ENCODE measurements at places on chromosomes 4 and X. TPM values are rescaled to one million over a fixed set of nuclear protein-coding genes. Genes with fewer than 3 reads are reported as not detected.

The TMPRSS11F gene
- total RNA-seq, result not detected

The COMMD8 gene
- 11.7 TPM for total RNA-seq

The SOWAHD gene
- total RNA-seq, result 0.92 TPM

The CSAG2 gene
- not detected for total RNA-seq

DNA sequence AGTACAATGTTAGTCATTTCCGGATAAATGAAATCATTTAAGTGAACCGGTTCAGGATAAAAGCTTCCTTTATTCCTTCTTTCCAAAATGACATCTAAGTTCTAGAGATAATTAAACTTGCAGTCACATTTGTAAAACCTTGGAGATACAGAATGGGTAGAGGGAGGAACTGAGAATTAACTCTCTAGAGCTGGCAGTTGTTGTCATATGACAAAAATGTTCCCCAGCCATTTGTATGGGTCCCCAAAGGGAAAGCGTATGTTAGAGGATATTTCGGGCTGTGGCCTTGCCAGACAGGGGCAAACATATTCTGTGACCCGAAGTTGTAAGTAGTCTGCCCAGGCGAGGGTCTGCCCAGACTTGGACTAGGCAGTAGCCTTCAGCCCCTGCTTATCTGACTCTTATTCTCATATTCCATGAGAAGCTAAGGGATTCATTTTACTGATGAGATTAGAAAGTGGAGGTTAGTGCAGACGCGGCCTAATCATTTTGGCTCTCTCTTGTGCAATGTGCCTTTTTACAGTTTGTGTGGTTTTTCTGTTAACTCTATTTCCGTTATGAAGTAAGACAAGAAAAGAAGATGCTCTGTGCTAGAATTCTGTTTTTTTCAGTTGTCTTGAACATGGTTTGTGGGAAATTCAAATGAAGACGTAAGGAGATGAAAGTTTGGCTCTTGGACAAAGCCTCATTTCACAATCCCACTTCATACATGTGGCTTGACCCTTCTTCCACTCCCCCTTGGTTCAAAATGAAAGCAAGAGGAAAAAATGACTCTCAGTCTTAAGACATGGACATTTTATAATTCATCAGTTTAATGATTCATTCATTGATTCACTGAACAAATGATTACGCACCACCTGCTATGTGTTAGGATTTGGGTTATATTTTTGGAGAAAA lies 2394.2 kb upstream of the AGA start:
- DNase-seq, result no peak

DNA sequence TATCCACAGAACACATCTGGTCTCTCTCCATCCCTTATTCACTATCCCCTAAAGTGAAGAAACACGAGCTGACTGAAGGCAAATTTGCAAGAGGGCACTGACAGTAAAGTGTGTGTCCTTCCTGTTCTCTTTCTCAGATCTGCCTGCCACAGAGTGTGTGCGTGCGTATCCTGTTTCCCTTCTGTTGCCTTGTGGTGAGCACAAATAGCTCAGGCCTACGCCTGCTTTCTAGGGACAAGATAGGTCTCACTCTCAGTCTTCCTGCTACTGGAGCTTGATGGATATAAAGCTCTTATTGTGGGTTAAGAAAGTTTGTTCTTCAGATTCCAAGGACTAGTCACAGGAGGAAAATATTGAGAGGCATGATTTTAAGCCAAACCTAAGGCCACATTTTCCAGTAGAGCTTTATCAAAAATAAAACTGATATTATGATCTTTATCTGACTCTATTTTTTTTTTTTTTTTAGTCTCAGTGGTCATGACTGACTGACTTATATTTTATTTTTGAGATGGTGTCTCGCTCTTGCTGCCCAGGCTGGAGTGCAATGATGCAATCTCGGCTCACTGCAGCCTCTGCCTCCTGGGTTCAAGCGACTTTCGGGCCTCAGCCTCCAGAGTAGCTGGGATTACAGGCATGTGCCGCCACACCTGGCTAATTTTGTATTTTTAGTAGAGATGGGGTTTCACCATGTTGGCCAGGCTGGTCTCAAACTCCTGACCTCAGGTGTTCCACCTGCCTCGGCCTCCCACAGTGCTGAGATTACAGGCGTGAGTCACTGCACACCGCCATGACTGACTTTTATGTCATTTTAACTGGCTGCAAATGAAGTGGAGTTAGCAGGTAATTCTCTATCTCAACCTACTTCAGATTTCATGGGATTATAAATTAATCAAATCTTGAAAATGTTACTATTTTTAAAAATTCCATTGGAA lies 140.3 kb upstream of the SH3RF1 start:
- DNase-seq, result peak; percentile 47

DNA sequence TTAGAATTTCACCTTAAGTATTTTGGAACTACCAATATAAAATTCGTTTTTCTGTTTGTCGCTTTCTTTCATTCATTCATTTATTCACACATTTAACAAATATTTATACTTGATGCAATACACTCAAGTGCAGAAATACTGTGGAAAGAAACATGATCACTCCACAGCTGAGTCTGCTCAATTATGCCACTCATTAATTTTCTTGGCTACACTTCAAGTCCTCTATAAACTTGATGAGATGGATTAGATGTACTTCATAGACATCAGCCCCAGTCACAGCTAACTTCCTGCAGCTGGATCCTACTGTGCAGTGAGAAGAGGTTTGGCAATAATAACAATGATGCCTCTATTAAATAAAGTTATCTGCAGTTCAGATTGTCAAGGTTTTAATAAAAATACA lies 208.1 kb downstream of the PDGFC start:
- DNase-seq, result no peak
